ENCODE measurements at places on chromosomes 4 and X.

DNA sequence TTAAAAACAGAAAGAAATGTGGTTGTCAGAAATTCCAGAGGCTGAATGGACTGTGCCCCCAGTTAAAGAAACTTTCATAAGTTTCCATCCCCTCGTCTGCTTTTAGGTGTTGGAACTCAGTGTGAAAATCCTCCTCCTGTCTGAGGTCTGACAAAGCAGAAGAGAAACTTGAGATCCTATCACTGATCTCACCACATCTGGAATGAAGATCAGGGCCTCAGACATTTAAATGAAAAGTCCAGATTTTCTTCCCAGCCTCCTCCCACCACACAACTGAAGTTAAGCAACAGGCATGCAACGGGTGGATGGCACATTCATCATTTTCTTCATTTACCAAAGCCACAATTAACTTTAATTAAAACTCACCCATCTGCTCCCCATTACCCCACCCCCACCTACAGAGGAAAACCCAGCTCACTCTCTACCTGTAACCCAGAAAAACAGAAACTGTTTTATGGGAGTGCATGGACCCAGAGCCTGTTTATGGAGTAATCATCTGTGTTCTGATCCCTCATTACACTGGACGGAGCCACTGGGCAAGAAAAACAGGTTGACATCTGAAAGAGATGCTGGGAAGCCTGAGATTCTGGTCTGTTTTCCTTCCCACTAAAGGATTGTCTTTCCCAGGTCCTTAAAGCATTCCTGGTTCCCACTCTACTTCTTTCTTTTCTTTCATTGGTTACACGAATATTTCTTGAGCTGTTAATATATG lies 58.1 kb upstream of the HOPX start:
- no peak for DNase-seq

DNA sequence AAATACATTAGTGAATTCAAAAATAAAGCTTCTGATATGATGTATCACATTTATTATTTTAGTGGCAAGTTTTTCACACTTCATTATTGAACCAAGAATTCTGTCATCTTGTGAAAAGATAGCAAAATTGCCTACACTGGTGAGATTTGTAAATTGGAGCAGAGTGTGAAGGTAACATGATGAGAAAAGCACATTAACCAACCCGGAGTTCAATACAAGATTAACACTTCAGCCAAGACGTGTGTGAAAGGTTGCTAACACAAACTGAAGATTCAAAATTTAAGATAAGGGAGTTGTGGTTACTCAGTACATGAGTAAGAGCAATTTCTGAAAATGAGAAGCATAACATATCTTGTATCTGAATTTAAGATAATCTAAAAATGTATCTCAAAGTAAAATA lies 346.7 kb downstream of the PDHA2 start:
- DNase-seq = no peak

GRCh38 chrX:152831391-152831790 lies 528 bp downstream of the NSDHL start:
- peak; percentile 13 for DNase-seq

GRCh38 chr4:183241322-183241640 lies 78.8 kb downstream of the CLDN22 start:
- no peak for DNase-seq

DNA sequence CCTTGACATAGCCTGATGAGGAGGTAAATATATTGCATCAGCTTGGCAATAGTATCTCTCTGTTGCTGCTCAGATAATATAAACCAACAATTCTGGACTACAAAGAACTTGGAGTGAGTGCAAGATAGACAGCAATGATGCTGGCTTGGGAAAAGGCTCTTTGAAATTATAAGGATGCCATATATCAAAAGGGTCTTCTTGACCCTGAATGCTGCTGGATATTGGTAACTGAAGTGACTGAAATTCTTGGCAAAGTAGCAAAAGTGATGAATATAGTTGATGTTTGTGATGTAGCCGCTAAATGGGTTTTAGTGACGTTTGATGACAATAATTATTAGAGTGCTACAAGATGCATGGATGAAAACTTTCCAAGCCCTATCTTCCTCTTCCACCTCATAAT lies 1391.6 kb downstream of the ADGRL3 start:
- no peak for DNase-seq

DNA sequence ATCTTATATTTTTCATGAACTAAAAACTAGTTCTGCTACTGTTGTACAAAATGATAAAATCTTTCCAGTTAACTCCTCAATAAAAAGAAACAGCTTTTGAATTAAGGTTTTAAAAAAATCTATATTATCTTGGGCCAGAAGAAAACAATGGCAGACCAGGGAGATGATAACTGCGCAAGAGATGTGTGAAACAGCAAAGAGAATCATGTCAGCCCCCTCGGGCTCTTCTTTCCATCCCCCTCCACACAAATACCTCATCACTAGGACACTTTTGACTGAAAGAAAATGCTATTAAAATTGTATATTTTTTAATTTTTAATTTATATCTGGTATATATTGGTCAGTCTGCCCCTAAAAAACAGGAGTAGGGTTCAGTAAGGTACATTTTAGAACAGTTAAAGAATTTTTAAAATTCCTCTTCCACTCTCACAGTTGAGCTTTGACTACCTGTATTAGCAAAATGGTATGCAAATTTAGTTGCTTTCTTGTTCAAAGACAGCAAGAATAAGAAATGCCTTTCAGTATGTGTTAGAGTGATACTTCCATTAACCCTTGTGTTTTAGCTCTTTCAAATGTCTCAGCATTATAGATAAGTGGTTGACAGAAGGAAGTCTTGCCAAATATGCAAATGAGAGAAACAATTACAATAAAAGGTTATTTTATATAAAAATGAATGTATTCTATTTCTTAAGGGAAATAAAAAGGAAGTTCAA lies 36.4 kb upstream of the LCORL start:
- DNase-seq = no peak
